ENCODE measurements at places on chromosomes 12 and 14. TPM values are rescaled to one million over a fixed set of nuclear protein-coding genes. Genes with fewer than 3 reads are reported as not detected.

Gene TMCC3
- total RNA-seq, result 15.0 TPM

Gene ERP27
- 5.0 TPM for total RNA-seq

Gene NXPH4
- total RNA-seq, result not detected

Gene VWF
- total RNA-seq, result 55.2 TPM

Gene LYZ
- total RNA-seq, result 6.6 TPM

DNA sequence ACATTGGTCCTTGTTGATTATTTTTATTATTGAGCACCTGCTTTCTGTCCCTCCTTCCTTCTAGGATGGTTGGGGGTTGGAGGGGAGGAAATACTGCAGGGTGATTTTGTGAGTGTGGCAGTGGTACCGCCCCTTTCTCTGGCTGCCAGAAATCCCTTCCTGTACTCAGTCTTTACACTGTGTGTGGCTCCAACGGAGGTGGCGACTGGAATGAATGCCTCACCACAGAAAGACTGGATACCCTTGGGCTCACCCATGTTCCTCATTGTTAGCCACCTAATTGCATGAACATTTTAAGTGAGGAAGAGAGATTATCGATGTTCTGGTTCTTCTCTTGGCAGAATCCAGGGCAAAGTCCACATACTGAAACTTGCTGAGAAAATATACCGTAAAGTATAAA is 272.0 kb upstream of the E2F7 start:
- no peak for DNase-seq

DNA sequence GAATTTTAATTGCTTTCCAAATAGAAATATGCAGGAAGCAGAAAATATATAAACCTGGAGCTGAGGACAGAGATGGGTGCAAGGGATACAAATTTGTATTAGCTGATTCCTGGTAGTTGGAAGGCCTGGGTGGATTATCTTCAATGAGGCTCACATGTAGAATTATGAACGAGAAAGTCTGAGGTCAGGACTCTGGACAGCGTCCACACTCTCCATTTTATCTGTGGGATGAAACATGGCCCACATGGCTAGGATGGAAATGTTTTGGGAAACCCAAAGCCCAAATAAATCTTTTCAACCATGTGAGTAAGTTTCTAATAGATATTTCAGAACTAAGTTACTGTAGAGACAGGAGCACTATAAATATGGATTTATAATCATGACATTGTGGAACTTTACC is 256.1 kb downstream of the APAF1 start:
- no peak for DNase-seq

- no peak for DNase-seq
Observed at GRCh38 chr14:44803239-44803905, 158.4 kb downstream of the KLHL28 start.

DNA sequence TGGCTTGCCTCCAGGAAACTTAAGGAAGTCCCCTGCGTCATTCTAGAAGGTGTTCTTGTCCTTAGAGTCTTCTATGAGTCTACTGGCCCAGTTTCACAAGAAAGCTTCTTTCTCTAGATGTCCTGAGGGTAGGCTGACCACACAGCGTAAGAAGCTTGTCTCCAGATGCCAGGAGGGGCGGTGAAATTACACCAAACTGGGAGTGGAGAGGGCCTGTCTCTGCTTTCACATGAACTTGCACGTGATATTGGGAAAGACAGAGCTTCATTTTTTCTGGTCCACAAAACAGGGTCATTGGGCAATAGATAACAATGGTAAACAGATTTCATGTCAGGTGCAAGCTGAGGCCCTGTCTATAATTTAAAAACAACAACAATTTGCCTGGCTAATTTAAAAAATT is 85.7 kb upstream of the TBX3 start:
- no peak for DNase-seq

DNA sequence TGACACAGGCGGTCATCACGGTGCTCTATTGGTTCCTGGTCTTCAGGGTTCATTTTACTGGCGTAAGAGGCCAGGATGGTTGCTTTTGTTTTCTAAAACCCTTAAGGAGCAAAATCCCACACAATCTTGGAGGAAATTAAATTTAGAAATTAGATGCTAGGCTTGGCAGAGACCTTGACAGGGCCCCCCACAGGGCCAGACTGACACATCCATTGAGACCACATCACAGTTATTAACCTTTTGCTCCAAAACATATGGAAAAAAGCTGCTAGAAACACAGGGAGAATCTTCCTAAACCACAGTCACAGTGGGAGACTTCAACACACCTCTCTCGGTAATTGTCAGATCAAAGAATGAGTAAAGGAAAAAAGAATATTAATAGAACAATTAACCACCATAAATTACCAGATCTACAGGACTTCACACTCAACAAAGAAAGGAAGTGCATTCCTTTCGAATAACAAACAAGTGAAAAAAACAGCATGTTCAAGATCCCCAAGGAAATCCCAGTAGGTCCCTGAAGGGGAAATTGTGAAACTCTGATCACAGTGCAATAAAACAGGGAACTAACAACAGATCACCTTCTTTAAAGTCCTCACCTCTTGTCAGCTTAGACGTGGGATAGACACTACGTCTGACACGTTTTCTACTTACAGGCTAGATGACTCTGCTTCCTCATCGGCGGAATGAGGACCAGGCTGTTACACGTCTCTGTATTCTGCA is 40.2 kb upstream of the TMEM179 start:
- DNase-seq, result no peak
